ENCODE measurements at places on chromosomes 12 and 14. TPM values are rescaled to one million over a fixed set of nuclear protein-coding genes. Genes with fewer than 3 reads are reported as not detected.

The CLEC2B gene
- 1.3 TPM for total RNA-seq

The BCL11B gene
- total RNA-seq: 0.38 TPM

The HOXC13 gene
- total RNA-seq: 16.4 TPM

The IL26 gene
- not detected for total RNA-seq
